ENCODE measurements at places on chromosomes 6 and 20.
A peak's percentile ranks its signal among the peaks of the same experiment; 100 is the strongest.

DNA sequence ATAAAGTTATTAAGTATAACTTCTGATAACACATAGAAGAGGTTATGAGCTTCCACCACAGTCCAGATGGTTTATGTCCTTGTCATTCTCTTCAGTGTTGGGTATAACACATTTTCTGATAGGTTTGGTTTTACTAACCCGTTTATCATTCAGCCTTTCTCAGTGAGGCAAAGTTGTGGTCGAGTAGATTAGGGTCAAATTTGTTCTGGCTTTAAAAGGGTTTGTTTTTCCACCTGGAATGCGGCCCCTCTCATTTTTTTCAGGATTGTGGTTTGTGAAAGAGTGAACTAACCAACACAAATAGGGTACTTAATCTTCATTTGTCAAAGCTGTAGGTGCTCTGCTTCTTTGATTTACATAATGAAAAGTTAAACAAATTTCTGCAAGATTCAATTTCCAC, 204.2 kb upstream of the ASCC3 start:
- DNase-seq, result no peak

GRCh38 chr6:150914372-150914771, 48.9 kb downstream of the MTHFD1L start:
- DNase-seq, result no peak

DNA sequence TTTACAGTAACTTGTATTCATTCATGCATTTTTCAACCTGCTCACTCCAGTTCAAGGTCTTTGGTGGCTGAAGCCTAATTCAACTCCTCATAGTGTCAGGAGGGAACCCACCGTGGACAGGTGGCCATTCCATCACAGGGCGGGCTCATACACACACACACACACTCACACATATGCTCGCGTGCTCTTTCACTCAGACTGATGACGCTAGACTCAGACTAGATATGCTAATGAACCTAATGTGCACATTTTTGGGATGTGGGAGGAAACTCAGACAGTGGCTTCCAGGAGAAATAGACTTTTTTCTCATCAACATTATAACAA, 56.7 kb downstream of the TRIM27 start:
- DNase-seq, result no peak

DNA sequence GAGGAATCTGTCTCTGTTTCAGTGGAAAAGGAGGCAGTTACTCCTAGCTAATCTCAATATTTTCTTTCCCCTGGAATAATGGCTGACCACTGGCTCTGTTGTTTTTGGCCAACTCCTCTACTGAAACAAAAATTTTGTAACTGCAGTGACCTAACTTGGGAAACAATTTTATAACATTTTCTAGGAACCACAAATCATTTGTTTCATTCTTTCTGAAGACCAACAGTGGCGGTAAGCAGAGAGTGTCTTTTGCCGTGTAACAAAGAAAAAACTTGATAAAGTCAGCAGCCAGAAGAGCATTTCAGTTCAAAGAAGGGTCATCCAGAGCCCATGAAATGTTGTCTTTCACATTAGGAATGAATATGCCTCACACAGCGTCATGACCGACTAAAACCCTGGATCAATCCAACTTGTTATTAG, 11.8 kb upstream of the BFSP1 start:
- no peak for DNase-seq

- DNase-seq, result no peak
These were observed 392.2 kb upstream of the MARCKS start for GRCh38 chr6:113464960-113465359.

DNA sequence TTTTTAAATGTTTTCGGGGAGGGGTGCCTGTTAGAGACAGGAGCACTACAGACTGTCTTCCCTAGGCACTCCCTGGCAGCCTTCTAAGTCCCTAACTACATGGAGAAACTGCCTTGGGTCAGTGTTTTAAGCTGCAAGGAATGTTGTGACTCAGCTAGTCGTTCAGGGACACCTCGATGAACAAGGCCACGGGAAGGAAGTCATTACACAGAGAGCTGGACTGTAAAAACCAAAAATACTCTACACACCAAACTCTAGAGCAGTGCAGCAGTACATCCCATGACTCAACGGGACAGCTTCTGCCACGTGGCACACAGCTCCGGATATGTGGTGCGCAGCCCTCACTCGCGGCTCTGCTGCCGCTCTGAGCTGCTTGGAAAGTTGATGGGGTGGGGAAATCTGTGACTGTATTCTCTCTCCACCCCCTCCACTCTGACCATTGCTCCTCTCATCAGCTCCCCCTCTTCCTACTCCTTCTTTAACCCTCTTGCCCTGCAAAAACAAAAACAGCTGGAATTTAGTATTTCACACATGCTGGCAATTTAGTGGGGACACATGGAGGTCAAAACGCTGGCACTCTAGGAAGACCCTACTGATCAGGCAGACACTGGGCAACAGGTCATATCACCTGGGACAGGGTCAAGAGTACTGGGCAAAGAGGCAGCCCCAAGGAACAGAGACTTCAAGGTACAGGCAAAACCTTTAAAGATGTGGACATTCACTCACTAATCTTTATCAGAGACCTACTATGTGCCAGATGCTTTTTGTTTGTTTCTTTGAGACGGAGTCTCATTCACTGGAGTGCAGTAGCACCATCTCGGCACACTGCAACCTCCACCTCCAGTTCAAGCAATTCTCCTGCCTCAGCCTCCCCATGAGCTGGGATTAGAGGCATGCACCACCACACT, 10.9 kb upstream of the LPIN3 start:
- DNase-seq, result no peak

GRCh38 chr20:21465799-21466198, 48.1 kb downstream of the NKX2-2 start:
- DNase-seq, result no peak

DNA sequence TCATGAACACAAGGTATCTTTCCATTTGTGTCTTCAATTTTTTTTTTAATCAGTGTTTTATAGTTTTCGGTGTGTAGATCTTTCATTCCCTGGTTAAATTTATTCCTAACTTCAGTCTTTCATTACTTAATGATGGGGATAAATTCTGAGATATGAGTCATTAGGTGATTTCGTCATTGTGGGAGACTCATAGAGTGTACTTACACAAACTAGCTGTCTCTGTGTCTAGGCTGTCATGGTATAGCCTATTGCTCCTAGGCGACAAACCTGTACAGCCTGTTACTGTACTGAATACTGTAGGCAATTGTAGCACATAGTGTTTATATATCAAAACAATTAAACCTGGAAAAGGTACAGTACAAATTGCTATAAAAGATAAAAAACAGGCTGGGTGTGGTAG, 42.1 kb downstream of the SMAP1 start:
- DNase-seq, result no peak

DNA sequence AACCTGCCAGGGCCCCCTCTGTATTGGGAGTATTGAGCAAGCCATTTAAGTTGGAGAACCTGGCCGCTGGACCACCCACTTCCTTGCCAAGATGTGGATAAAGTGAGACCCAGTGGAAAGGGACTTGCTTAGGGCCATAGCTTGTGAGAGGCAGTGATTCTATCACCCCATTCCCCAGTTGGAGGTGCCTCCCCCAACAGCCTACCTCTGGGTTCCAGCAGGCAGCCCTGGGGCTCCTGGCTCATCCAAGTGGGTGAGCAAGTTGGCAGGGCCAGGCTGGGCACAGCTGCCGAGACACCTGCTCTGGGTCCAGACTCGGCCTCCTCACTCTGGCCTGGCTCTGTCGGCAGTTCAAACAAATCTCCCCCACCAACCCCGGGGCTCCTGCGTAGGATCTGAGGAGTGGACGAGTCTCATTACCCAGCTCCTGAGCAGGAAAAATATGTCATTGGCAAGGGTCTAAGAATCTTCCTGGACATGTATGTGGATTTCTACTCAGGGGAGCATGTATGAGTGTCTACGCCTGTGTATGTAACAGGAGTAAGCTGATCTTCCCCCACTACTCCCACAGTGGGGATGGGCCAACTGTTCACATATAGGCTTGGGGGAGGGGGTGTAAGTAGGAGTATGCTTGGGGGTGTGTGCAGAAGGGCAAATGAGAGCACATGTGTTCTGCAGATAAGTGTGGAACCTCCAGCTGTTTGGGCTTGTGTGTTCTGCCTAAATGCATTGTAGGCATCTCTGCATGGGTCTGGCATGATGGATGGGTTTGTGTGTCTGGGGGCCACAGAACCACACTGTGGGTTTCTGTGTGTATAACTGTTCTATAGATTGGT, 1.9 kb downstream of the ID1 start:
- DNase-seq, result peak; percentile 92

DNA sequence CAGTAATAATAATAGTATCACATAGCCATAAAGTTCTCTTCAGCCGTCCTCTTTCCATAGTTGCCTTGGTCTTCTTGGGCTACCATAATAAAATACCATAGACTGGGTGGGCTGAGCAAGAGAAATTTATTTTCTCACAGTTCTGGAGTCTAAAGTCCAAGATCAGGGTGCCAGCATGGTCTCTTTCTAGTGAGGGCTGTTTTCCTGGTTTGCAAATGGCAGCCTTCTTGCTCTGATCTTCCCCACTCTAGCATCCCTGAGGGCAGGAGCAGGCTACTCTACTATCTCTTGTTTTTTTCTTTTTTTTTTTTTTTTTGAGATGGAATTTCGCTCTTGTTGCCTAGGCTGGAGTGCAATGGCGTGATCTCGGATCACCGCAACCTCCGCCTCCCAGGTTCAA, 8.2 kb upstream of the BEND3 start:
- no peak for DNase-seq

DNA sequence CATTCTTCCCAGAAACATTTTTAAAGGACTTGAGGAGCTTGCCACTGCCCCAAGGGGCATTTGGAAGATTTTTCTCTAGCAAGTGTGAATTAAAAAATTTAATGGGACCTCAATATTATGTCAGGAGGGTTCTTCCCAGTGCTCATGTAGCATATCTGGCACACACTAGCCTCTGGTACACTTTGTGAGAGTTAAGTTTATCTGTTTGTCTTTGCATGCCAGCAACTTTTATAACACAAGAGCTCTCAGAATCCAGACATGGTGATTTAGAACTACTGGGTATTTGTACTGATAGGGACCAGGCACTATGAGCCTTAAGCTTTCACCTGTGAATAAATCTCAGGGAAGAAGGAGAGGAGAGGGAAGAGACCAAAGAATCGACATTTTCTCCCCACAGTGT, 12.9 kb downstream of the SPINT3 start:
- no peak for DNase-seq

DNA sequence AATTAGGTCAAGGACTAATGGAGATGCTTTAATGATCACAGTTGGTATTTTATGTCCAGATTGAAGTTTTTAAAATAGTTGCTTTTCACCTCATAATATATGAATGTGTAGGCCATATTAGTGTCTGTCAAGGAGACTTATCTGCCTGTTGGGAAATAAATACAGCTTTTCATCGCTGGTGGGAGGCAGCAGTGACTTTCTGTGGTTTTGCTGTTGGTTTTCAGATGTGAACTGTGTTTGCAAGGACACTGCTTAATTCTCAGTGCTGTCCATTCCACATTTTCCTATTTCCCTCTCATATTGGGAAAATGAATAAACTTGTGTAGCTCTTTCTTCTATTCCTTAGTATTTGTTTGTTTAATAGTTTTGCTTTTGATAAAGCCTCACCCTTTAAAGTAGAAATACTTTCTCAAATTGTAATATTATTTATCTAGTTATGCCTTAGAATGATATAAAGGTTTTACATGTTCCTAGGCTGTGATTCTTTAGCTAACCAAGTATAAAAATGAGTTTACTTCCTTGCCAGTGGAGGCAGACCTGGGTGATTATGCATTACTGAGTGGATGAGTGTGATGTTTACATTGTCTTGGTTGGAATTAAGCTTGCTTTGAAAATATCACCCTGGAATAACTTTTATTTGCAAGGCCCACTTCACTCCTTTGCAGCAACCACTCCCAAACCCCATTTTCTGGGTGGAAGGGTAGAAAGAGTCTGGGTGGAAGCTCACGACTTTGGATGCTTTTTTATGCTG, 3.3 kb downstream of the PLCB4 start:
- no peak for DNase-seq

DNA sequence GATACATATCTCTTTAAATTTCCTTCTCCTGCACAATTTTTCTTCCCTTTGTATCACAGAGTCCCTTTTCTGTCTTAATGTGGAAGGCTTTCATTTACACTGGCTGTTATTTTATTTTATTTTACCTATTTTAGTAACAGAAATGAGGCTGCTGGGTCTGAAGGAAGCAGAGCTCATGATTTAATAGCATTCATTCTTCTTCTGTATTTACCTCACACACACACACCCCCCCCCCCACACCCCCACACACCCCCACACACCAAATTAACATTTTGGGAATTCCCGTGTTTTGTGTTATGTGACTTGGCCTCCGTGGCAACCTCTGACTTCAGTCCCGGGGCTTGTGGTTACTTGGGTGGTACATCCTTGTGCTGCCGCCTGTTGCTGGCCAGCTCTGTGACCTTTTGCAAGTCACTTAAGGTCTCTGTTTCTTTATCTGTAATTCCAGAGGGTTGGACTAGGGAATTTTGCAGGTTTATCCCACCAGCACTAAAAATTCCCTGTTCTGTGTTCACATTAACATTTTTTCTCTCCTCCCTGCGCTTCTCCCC, 108.8 kb downstream of the TIAM2 start:
- DNase-seq, result no peak

GRCh38 chr20:46013829-46014516, 5.3 kb downstream of the MMP9 start:
- peak; percentile 88 for DNase-seq

- no peak for DNase-seq
These were observed 200.0 kb upstream of the SULF2 start for GRCh38 chr20:47985092-47985850.

- DNase-seq, result no peak
These were observed 188.7 kb downstream of the CDC5L start for GRCh38 chr6:44576132-44576631.

DNA sequence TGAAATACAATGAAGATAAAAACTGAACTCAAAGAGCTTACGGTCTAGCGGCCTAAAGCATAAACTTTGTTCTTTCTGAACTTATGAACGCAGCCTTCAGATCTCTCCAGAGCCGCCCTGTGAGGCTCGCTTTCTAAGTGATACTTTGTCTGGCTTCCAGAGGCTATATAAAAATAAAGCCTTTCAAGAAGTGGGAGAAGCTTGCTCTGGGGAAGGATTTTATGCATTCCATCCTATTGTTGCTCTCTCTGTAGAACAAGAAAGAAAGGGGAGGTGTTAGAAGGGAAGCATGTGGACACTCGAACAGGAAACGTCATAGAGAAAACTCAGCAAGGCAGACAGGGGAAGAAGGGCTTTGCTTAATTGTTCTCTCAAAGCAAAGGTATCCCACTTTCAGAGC, 77.0 kb downstream of the TBX18 start:
- no peak for DNase-seq

DNA sequence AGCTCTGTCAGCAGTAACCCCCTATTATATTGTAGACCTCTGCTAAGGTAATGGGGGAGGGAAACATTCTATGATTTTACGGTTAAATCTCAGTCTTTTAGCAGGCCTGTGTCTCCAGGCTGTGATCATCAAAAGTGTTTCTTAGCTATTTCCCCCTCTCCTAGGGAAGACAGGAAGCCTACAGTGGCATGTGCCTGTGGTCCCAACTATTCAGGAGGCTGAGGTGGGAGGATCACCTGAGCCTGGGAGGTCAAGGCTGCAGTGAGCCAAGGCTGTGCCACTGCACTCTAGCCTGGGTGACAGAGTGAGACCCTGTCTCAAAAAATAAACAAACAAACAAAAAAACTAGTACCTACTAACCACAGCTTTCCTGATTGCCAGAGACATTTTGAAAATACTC, 67.9 kb downstream of the DNAAF9 start:
- no peak for DNase-seq

All from NCI-H1105 treated with DMSO at 0.1 percent for 48 hours (cell line).